ENCODE measurements at places on chromosomes 7 and 10.

DNA sequence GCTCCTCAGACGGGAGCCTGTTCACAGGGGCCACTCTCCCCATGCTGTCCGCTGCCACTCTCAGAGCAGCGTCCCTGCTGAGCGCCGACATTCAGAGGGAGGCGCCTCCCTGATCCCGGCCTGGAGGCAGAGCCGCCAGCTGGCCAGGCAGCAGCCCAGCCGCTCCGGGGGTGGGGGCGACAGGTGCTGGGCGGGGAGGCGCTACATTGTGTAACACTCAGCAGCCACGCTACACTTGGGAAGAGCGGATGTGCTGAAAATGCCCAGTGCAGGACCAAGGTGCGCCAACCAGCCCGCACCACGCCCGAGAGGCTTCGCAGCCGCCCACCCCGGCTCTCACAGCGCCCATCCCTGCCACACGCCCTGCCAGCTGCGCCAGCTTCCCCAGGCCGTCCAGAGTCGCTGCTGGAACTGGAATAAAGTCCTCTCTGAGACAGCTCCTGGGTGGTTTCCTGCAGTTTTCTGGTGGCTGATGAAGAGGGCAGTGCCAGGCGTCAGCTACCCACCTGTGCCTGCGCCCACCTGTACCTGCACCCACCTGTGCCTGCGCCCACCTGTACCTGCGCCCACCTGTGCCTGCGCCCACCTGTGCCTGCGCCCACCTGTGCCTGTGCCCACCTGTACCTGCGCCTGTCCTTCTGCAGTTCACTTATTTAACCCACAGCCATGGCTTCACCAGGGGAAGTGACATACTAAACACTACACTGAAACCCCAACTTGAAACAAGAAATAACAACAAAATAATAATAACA lies 25.7 kb downstream of the STK32C start:
- no peak for DNase-seq

GRCh38 chr10:44177610-44178009 lies 207.3 kb downstream of the CXCL12 start:
- no peak for DNase-seq

GRCh38 chr7:28151965-28152364 lies 28.6 kb downstream of the JAZF1 start:
- no peak for DNase-seq

DNA sequence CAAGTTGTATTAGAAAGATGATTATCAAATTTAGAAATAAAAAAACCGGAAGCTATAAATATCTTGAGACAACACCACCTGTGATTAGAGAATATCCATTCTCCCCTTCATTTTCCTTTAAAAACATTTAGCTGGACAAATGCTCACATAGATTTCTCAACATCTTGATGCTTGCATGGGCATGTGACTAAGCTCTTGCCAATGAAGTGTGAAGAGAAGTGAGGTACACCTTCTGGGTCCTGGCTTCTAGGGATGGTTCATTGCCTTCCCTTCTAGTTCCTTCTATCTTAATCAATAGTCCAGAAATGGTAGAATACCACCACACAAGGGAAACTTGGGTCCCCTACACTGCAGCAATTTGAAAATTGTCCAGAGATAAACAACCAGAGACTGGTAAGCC lies 41.0 kb downstream of the WAPL start:
- no peak for DNase-seq

DNA sequence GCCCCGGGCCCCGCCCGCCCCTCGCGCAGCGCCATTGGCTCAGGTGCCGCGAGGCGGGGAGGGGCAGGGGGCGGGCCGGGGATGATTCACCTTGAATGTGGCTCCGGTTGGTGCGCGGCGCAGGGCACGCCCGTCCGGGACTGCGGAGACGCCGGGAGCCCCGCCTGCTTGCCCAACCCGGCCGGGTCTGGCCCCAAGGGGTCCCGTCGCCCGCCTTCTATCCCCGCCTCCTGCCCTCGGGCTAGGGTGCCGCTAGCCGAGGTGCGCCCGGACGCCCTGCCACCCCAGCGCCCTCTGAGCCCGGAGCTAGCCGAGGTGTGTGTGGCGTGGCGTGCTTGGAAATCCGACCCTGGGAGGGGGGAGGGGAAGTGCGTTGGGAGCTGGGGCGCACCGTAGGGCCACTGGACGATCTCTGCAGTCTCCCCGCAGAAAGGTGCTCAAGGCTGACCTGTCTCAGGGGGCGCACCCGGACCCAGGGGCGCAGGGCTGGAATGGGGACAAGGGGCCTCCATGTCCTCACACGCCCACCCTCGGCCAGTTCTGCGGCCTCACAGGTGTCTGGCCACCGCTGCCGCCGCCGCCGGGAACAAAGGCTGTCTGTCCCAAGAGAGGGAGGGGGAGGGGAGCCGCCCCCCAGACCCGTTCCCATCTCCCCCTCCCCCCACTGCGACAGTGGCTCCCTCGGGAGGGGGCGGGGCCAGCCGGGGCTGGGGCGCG lies 168.9 kb downstream of the NRF1 start:
- no peak for DNase-seq

DNA sequence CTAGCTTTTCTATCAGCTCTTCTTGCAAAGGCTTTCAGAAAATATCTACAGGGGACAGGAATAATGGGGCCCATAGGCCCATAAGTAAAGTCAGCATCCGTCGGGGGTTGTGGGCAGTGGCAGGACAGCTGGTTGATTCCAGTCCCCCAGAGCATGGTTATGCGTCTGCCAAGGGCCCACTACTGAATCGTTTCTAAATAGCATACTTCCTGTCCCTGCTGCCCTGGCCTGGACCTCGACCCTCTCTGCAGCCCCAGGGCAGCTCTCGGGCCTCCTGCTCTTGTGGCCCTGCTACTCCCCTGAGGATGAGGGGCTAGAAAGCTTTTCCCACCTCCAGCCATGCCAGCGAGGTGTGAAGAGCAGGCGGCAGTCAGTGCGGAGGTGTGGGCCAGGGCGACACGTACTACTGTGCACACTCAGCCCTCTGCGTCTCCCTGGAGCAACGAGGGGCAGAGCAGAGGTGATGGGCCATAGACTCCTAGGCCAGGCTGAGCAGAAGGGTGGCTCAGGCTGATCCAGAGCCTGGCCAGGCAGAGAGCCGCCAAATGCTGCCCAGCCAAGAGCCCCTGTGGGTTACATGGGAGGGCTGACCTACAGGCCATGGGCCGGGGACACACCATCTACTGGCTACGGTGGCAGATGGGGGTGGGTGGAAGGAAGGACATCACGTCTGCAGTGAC lies 4.7 kb upstream of the OPN4 start:
- DNase-seq, result no peak

DNA sequence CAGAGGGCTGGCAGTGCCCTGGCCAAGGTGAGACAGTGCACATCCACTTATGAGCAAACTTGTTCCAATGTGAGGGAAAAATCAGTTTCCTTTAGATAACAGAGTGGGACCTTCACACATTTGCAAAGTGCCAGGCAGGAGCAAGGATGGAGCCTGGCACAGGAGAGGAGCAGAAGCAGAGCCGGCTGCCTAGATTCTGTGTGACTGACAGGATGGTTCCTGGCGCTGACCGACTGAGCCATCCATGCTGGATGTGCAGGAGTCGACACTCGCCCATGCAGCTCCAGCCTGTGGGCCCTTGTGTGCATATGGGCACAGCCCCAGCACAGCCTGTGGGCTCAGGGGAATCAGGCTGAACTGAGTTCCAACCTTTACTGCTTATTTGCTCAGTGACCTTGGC lies 346.5 kb downstream of the GRID1 start:
- DNase-seq, result no peak

DNA sequence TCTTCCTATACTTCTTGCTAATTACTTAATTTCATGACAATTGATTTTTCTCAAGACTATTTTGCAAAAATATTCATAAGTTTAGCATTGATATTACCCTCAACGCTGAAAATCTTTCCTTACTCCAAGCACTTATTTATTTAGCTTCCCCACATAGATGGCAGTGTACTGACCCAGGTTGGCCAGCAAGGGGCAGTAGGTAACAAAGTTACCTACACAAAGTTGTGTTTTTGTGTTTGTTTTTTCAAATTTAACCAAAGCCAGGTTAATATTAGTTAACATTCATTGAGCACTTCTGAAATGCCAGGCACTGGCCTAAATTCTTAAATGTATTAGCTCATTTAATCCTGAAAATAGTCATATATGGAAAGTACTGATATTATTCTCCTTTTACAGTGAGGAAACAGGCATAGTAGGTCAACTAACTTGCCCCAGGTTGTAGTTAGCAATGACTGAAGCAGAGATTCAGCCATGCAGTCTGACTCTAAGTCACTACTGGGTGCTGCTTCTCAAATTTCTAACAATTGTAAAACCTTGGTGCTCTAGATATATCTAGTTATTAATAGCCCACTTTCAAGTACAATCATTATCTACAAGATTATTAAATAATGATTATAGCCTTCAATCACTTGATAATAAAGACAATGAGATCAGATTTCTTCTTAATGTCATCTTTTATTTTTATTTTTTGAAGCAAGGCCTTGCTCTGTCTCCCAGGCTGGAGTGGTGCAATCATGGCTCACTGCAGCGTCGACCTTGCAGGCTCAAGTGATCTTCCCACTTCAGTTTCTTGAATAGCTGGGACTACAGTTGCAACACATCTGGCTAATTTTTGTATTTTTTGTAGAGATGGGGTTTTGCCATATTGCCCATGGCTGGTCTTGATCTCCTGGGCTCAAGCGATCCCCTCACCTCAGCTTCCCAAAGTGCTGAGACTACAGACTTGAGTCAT lies 5.8 kb upstream of the GGCT start:
- no peak for DNase-seq

DNA sequence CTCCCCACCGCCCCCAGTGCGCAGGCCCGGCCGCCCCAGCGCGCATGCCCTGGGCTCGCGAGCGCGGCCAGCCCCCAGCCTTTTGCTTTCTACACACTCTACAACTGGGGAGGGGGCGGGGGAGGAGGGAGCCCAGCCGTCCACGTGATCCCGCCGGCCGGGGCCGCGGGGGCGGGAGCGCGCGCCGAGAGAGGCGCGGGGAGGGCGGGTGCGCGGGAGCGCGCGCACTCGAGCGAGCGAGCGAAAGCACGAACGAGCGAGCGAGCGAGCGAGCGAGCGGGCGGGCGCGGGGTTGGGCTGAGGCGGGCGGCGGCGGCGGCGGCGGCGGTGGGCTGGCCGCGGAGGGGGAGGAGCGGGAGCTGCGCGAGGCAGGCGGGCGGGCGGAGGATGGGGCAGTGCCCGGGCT lies at the start of gene AUTS2:
TSS of gene AUTS2 (plus strand) at position 395 of the 406 bp plus-strand sequence. CDS start 1,179 bp downstream, outside the sequence.
- no peak for DNase-seq

DNA sequence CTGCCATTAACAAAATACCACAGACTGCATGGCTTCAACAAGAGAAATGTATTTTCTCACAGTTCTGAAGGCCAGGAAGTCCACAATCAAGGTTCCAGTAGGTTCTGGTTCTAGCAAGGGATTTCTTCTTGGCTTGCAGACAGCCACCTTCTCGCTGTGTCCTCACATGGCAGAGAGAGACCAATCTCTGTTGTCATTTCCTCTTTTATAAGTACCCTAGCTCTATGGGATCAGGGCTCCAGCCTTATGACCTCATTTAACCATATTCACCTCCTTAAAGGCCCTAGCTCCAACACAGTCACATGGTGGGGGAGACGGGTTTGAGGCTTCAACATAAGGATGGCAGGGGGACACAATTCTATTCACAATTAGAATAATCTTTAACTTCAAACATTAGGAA lies 23.6 kb downstream of the ABI1 start:
- DNase-seq, result no peak

- no peak for DNase-seq
Measured at GRCh38 chr10:130656187-130656575, 520.0 kb downstream of the GLRX3 start.

GRCh38 chr10:82768040-82768439 lies 893.0 kb downstream of the NRG3 start:
- no peak for DNase-seq
